Stimulated activated CD4-positive, alpha-beta T cell treated with anti-CD3 and anti-CD28 coated beads, Interleukin-12 subunit alpha, Interleukin-12 subunit beta, amount 100 ng/mL, for 48 hours (primary cell): ENCODE measurements at places on chromosomes 12 and 14.

DNA sequence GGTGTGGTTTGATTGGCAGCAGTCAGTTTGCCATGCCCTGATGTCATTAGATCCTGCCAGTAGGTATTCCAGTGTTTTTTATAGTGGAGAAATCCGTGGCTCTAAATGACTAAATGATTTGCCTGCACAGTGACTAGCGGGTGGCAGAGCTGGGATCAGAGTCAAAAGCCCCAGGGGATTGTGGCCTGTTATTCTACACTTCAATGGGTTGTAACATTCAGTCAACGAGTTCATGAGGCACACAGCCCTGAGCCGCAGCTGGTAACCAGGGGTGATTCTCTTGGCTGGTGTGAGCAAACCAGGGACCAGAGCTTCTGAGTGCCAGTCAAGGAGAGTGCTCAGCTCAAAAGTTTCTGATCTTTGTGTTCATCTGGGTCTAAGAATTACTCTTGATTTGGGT lies 1.8 kb downstream of the MYH6 start:
- no peak for DNase-seq

GRCh38 chr12:13530966-13531365 lies 334.4 kb downstream of the EMP1 start:
- DNase-seq, result no peak

DNA sequence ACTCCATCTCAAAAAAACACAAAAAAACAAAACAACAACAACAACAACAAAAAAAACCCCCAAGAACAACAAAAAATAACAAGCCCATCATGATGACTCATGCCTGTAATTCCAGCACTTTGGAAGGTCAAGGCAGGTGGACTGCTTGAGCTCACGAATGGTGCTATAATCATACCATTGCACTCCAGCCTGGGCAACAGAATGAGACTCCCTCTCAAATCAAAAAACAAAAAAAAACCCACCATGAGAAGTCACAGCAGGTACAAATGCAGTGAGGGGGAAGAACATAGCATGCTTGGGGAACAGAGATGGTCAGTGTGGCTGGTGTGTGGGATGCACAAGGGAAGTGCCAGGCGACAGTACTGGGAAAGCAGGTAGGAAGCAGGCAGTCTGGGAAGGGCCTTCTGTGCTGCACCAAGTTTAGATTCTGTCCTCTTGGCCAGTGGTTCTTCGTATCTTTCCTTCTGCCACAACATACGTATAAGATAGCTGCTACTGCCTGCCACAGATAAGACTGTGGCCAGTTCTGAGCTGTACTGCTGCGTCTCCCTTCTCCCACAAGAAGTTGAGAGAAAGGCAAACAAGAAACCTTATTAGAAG lies 28.0 kb downstream of the ATG14 start:
- DNase-seq, result no peak

- no peak for DNase-seq
Observed at GRCh38 chr12:87596134-87596533, 433.1 kb downstream of the C12orf50 start.

- no peak for DNase-seq
Observed at GRCh38 chr12:51025338-51025835, 797 bp downstream of the SLC11A2 start.

DNA sequence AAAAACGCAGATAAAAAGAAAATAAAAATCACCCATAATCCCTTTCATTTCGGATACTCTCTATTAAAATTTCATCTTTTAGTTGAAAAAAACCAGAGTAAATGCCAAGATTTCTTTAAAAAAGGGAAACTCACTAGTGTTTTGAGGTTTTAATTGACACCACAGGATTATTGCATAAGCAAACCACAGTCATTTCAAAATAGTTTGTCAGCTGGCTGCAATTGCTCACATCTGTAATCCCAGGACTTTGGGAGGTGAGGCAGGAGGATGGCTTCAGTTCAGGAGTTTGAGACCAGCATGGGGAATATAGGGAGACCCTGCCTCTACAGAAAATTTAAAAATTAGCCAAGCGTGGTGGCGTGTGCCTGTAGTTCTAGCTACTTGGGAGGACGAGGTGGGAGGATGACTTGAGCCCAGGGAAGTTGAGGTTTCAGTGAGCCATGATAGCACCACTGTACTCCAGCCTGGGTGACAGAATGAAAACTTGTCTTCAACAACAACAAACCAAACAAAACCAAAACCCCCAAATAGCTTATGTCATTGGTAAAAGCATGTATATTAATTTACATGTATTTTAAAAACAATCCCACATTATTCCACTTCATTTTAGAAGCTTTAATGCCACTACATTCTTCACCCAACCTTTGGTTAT lies 48.8 kb downstream of the SYNE2 start:
- no peak for DNase-seq
